ENCODE measurements at places on chromosomes 1 and 21.

GRCh38 chr1:25872713-25873112 lies 2.8 kb downstream of the PAQR7 start:
- no peak for DNase-seq

- no peak for DNase-seq
Observed at GRCh38 chr21:46124083-46124925, 26.4 kb downstream of the COL6A2 start.

GRCh38 chr1:21234779-21235178 lies 55.5 kb downstream of the ECE1 start:
- no peak for DNase-seq

DNA sequence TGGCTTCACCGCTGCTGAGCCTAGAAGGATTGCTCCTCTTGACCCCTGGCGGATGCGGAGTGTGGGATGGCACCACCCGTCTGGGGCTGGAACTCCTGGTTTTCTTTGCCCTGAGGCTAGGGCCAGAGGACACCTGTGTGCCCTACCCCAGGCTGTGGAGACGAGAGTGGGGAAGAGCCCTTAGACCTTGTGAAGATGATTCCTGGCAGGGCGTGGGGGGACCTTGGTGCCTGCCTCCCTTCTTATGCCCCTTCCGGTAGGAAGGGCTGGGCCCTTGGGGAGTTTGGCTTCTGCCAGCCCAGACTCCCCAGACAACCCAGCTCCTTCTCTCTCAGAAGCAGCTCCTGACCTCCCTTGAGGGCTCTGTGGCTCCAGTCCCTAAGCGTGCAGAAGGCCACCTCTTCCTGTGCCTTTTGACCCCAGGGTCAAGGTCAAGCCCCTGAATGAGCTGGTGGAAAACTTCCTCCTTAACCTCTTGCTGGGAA lies 891 bp downstream of the RPS6KA1 start:
- DNase-seq: no peak
